ENCODE measurements at places on chromosomes 11 and 22.

DNA sequence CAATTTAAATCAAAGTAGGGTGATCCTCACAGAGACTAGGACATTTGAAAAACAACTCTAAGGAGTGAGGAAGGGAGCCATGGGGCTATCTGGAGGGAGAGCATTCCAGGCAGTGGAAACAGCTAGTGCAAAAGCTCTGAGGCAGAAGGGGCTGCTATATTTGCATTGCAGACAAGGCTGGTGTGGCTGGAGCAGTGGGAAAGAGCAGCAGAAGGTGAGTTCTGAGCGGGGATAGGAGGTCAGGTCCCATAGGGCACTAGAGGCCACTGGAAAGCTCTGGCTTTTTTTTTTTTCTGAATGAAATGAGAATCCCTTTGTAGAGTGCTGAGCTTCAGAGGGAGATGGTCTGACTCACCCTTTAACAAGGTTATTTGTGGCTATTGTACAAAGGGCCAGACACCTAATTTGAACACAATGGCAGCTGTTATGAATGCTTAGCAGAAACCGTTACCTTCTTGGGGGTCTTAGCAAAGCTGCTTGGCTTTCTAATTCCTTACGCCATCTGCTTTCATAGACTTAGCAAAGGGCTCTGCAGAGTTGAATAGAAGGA is 291.6 kb downstream of the BUD13 start:
- no peak for DNase-seq

GRCh38 chr11:125401746-125402145 is 94.3 kb downstream of the FEZ1 start:
- DNase-seq: peak; percentile 73

GRCh38 chr11:117833401-117833891 is 8.9 kb upstream of the FXYD2 start:
- peak; percentile 87 for DNase-seq

DNA sequence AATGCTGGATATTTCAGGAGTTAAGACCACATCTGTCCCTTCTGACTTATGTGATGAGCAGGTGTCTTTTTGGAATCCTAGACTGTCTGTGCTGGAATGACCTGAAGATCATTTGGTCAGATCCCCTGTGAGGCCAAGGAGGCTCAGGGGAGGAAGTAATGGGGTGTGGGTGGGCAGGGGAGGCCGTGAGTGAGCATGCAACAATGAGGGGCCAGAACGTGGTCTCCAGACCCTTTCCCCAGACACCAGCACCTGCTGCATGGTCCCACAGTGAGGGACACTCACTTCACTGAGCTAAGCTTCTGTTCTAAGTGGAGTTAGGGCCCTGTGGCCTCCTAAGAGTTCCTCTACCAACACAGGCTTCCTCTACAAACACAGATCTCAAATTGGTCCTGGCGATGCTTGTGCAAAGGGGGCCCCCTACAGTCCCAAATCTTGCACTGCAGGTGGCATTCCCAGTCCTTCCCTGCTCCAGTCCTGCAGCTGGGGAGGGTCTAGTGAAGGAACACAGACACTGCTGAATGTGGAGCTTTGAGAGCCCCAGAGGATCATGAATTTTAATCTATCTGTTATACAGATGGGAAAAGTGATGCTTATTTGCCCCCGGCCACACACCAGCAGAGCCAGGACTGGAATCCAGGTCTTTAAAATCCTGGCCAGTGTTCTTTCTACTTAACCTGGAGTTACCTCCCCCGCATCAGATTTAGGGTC is 7.4 kb downstream of the USP2 start:
- DNase-seq: peak; percentile 88

DNA sequence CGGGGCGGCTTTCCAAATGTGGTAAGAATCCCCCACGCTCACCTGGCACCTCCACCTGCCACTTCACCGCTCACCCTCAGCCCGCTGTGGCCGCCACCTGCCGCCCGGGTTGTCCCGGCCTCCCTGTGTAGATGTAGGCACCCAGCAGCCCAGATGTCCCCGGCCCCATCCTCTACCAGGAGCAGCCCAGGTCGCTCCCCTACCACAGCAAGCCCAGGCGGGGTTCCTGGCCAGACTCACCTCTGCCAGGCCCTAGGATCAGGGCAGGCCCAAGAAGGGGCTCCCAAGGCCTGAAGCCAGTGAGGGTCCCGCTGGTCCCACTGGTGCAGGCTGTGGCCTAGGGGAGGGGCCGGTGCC is 27.4 kb downstream of the MOB2 start:
- no peak for DNase-seq

GRCh38 chr11:66080055-66080817 is 10.2 kb downstream of the PACS1 start:
- DNase-seq: peak; percentile 71

- no peak for DNase-seq
Observed at GRCh38 chr11:81570669-81571068, 1163.0 kb downstream of the FAM181B start.

DNA sequence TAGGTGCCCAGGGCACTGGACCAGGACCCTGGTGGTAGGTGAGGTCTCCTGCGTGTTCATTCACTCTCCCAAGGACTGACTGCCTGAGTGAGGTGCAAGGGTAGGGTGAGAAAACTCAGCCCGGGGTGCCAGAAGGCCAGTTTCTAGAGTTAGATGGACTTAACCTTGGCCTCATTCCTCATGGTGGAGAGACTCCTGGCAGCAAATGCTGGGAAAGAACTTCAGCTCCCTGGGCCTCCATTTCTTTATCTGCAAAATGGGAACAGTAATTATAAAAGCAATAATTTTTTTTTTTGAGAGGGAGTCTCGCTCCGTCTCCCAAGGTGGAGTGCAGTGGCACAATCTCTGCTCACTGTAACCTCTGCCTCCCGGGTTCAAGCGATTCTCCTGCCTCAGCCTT is 47.7 kb downstream of the TRIOBP start:
- DNase-seq: no peak

DNA sequence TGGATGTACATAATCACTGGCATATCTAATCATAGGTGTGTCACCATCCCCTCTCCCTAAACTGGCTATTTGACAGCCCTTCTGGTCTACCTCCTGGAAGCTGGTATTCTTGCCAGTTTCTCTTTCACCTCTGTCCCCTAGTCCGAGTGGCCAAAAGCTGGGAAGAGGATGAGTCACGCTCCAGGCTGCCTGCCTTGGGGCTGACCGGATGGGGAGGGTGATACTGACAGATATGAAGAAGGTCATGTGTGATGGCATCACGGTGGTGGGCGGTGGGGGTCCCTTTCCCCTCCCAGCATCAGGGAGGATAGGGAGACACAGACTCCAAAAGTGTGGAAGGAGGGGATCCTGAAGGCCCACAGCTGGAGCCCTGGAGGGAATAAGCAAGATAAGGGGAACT is 4.8 kb downstream of the OAF start:
- no peak for DNase-seq

- DNase-seq: no peak
Observed at GRCh38 chr11:18650353-18650752, 16.2 kb upstream of the SPTY2D1 start.

GRCh38 chr22:43310311-43310710 is 32.9 kb downstream of the SCUBE1 start:
- peak; percentile 53 for DNase-seq

GRCh38 chr22:21013657-21014201 is 1.2 kb upstream of the P2RX6 start:
- no peak for DNase-seq

GRCh38 chr11:27183672-27184457 is 143.2 kb downstream of the BBOX1 start:
- peak; percentile 81 for DNase-seq

GRCh38 chr22:30453731-30454510 is 17.9 kb downstream of the SEC14L3 start:
- DNase-seq: no peak

DNA sequence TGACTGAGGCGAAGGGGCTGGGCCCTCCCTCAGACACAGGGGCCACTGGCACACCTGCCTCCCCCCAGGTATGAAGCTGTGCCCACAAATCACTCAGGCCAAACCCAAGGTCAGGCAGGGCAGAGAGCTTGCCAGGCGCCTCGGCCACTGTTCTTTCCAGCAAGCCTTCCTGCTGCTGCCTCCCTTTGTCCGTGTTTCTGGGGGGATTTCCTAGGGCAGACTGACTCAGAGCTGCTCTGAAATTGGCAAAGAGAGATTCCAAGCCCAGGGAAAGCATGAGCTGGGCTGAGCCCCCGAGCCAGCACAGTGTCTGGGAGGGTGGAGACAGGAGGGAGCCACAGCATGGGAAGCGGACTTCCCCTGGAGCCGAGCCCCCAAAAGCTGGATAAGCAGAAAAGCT is 33.2 kb downstream of the PPP2R1B start:
- DNase-seq: peak; percentile 56

DNA sequence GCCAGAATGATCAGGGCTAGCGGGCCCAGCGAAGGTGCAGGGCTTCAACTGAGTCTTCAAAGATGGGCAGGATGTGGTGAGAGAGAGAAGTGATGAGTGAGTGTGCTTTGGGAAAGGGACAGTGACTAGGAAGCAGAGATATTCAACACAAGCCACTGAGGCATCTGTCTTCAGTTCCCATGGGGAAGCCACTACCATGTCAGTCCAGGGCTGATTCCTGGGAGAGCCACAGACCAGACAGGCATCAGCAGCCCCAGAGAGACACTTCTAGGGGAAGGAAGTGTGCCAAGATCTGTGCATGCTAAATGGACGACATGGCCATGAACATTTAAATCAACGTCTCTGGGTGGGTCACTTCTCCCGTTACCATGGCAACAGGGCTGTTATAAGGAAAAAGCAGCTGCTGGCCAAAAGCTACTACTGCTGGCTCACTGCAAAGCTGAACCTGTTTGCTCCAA is 28.5 kb downstream of the P4HA3 start:
- no peak for DNase-seq

GRCh38 chr11:131593301-131593700 is 222.9 kb downstream of the NTM start:
- no peak for DNase-seq

DNA sequence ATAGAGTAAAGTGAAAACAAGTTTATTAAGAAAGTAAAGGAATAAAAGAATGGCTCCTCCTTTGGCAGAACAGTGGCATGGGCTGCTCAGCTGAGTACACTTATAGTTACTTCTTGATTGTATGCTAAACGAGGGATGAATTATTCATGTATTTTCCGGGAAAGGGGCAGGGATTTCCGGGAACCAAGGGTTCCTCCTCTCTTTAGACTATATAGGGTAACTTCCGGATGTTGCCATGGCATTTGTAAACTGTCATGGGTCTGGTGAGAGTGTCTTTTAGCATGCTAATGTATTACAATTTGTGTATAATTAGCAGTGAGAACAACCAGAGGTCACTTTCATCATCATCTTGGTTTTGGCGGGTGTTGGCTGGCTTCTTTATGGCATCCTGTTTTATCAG is 23.5 kb upstream of the SPTY2D1 start:
- no peak for DNase-seq

DNA sequence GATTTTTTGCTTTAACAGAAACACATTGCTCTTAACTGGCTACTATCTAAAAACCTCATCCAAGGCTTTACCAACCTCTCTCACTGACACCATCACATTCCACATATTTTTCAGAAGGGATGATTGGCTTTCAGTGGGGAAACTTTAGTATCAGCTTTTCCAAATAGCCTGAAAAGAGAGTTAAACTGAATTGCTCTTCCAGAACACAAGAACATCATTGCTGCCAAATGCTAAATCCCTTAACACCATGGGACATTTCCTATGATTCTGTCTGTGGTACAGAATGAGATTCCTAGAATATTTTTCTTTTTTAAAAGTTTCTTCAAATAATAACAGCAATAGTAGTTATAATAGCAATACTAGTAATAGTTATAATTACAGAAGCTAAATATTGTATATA is 45.4 kb downstream of the SOX6 start:
- no peak for DNase-seq

DNA sequence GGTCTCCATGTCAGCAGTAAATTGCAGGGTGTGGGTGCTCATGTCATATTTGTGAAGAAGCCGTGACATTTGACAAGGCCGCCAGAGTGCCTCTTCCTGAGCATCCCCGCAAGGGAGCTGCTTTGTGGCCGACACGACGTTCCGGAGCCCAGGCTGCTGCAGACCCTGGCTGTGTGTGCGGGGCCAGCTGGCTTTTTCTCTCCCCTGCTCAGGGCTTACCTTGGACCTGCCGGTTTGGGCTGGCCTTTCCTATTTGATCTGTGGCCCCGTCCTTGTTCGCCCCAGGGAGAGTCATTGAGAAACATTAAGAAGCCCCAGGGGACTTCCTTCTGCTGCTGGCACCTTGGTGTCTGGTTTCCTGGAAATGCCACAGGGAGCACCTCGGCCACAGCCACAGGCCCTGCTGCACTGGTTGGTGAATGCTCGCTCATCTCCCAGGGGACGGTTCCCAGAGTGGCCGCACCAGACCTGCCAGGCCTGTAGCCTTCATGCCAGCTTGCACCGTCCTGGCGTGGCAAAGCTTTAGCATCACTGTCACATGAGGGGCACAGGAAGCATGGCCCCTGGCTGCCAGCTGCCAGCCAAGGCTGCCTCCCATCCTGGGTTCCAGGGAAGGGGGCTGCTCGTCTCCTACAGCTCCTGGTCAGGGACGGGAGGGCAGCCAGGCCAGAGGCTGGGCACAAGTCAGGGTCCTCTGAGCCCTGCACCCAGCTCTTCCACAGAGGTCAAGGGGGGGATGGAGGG is 5.4 kb downstream of the GRK2 start:
- no peak for DNase-seq

DNA sequence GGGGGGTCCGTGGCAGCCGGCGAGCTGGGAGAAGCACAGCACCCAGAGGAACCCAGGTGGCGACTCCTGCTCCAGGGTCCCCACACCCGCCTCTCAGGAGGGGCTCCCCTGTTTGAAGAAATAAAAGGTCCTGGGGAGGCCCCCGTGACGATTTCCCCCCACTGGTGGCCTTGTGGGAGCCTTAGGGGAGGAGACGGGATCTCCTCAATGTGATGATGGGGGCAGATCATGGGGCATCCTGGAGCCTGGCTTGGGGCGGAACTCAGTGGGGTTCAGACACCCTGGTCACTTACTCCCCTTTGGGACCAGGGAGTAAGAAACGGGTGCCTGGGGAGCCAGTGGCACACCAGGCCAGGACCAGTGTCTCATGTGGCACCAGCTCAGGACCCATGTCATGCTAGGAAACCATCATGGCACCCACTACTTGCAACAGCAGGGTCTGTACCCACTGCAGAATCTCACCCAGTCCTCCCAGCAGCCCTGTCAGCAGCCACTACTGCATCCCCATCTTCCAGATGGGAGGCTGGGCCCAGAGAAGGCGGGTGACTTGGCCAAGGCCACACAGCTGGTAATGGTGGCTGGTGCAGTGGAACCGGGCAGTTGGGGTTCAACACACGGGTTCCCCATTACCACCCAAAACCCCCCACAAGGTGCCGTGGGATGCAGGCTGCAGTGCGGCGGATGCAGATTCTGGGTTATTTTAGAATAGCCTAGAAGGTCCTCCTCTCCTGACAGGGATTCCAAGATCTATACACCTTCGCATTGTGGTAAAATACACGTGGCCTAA is 130.7 kb downstream of the CTTN start:
- DNase-seq: no peak

DNA sequence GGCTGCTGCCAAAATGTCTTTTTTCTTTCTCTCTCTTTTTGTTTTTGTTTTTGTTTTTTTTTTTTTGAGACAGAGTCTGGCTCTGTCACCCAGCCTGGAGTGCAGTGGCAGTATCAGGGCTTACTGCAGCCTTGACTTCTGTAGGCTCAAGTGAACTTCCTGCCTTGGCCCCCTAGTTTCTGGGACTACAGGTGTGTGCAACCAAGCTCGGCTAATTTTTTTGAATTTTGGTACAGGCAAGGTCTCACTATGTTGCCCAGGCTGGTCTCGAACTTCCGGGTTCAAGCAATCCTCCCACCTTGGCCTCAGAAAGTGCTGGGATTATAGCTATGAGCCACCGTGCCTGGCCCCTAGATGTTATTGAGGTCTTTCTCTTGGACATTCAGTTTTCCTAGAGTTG is 2.2 kb upstream of the DDX10 start:
- no peak for DNase-seq

Measured in hepatocyte (in vitro differentiated cells).